Esophagus squamous epithelium (tissue), 5 donors: ENCODE measurements at places on chromosomes 11 and 22.
A peak's percentile ranks its signal among the peaks of the same experiment; 100 is the strongest.

GRCh38 chr11:129853518-129854231 lies 38.0 kb downstream of the TMEM45B start:
- H3K27me3 ChIP-seq, result no peaks in the 10 kb centered on the region
- H3K27ac ChIP-seq, result peak overlapping the region; percentile 76
- H3K4me3 ChIP-seq, result no peak overlapping the region
- H3K36me3 ChIP-seq, result no peaks in the 10 kb centered on the region
- DNase-seq, result no peak

DNA sequence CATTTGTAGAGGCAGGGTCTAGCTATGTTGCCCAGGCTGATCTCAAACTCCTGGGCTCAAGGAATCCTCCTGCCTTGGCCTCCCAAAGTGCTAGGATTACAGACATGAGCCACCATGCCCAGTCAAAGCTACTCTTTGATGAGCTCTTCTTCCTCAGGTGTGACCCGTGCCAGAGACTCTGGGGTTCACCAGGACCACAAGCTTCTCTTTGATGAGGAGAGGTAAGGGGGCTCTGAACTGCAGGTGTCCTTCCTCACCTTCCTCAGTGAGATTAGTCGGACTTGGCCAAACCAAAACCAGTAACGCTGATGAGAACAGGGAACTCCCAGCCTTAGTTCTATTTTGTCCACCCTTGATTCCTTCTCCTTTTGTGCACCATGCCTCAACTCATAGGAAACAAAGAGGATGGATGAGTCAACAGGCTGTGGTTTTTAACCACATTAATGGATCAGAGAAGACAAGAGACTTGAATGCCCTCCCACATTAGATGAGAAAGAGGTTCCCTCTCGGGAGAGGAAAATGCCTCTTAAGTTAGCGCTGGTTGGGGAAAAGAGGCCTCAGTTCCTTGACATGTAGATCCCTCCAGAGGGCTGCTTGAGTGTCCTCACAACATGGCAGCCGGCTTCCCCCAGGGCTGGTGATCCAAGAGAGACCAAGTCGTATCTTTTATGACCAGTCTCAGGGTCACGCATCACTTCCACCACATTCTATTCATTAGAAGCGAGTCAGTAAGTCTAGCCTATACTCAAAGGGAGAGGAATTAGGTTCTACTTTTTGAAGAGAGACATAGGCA lies 25.7 kb upstream of the CTR9 start:
- no peaks in the 10 kb centered on the region for H3K36me3 ChIP-seq
- no peaks in the 10 kb centered on the region for H3K27me3 ChIP-seq
- H3K4me3 ChIP-seq, result no peak overlapping the region

GRCh38 chr22:47018010-47018910 lies 255.8 kb downstream of the TBC1D22A start:
- no peak overlapping the region for H3K27ac ChIP-seq
- H3K36me3 ChIP-seq, result peaks cover 24% of the 10 kb centered on the region
- DNase-seq, result no peak
- H3K4me3 ChIP-seq, result no peak overlapping the region
- H3K27me3 ChIP-seq, result no peaks in the 10 kb centered on the region
- H3K4me1 ChIP-seq, result peaks cover 12% of the 10 kb centered on the region

- no peak for DNase-seq
- H3K36me3 ChIP-seq, result no peaks in the 10 kb centered on the region
- peak within 1 kb of the TSS; percentile 28 for H3K4me3 ChIP-seq
- H3K27ac ChIP-seq, result no peak within 1 kb of the TSS
Observed at GRCh38 chr22:43343262-43343669, at the start of gene SCUBE1. Gene SCUBE1 (minus strand): TSS chr22:43343372. CDS start chr22:43343261, 111 bp downstream.

GRCh38 chr11:102662607-102663006 lies 37.5 kb upstream of the MMP20 start:
- no peaks in the 10 kb centered on the region for H3K27me3 ChIP-seq
- no peak overlapping the region for H3K4me3 ChIP-seq
- no peak for DNase-seq
- no peaks in the 10 kb centered on the region for H3K4me1 ChIP-seq
- H3K27ac ChIP-seq, result no peak overlapping the region
- no peaks in the 10 kb centered on the region for H3K36me3 ChIP-seq

DNA sequence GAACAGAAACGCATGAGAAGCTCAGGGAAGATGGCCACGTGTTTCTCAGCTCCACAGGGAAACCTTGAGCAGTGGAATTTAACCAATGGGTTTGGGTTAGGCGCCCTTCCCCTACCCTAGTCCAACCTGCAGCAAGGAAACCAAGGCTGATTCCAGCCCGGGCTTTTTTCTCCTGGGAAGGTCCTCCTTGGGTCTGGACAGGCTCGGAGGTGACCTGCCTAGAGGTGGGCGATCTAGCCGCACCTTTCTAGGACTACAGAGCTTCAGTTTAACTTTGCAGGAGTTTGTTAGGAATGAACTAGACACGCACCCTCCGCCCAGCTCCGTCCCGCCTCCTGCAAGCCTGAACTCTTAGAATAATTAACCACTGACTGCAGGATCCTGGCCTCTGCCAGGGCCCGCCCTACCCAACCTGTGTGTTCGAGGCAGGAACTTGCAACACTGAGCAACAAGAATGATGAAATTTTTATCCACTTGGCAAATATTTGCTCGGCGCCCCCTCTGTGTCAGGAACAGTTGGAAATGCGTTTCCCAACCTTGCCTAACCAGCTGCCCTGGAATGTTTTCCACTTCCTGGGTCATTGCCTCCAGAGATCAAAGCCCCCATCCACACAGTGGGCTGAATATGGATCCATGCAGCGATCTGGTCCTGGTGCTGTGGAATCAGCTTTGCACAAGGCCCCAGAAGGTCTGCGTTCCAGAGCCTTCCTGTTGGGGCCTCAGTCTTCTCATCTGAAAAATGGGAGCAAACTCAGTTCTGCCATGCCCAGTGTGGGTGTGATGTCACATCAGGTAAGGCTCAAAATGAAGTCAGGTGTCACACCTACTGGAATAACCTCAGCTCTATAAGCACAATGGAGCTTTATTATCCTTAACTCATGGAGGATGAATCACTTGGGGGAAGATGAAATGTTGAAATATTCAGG lies 13.3 kb downstream of the MPST start:
- DNase-seq, result no peak
- peak overlapping the region; percentile 63 for H3K27ac ChIP-seq
- H3K4me3 ChIP-seq, result no peak overlapping the region
- H3K27me3 ChIP-seq, result peaks cover 13% of the 10 kb centered on the region
- peaks cover 34% of the 10 kb centered on the region for H3K36me3 ChIP-seq

- H3K4me1 ChIP-seq, result no peaks in the 10 kb centered on the region
- H3K4me3 ChIP-seq, result no peak overlapping the region
- H3K27ac ChIP-seq, result no peak overlapping the region
- no peaks in the 10 kb centered on the region for H3K36me3 ChIP-seq
- H3K27me3 ChIP-seq, result no peaks in the 10 kb centered on the region
- DNase-seq, result no peak
Observed at GRCh38 chr22:24532075-24532474, 22.9 kb downstream of the GUCD1 start.

GRCh38 chr11:44614281-44614775 lies 48.9 kb downstream of the CD82 start:
- H3K27ac ChIP-seq, result no peak overlapping the region
- H3K4me3 ChIP-seq, result no peak overlapping the region
- H3K36me3 ChIP-seq, result peaks cover 13% of the 10 kb centered on the region

DNA sequence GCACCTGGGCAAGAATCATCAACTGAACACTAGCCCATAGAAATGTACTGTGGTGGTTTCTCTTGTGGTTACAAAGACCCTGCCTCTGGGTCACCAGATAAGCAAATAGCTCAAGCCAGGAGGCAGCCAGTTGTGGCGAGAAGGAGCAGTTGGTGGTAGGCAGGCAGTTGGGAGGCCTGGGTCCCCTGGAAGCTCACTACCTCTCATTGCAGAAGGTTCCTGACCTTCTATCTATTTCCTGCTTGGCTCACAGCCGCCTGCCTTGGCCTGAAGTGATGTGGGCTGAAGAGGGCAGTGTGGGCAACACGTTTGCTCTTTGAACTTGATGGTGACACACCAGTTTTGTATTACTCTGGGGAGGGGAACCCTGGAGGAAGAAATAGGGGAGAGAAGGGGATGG lies 34.7 kb downstream of the NECTIN1 start:
- DNase-seq, result no peak
- no peaks in the 10 kb centered on the region for H3K27me3 ChIP-seq
- H3K4me3 ChIP-seq, result no peak overlapping the region
- H3K36me3 ChIP-seq, result no peaks in the 10 kb centered on the region
- H3K27ac ChIP-seq, result peak overlapping the region; percentile 94
- H3K4me1 ChIP-seq, result peaks cover 99% of the 10 kb centered on the region

DNA sequence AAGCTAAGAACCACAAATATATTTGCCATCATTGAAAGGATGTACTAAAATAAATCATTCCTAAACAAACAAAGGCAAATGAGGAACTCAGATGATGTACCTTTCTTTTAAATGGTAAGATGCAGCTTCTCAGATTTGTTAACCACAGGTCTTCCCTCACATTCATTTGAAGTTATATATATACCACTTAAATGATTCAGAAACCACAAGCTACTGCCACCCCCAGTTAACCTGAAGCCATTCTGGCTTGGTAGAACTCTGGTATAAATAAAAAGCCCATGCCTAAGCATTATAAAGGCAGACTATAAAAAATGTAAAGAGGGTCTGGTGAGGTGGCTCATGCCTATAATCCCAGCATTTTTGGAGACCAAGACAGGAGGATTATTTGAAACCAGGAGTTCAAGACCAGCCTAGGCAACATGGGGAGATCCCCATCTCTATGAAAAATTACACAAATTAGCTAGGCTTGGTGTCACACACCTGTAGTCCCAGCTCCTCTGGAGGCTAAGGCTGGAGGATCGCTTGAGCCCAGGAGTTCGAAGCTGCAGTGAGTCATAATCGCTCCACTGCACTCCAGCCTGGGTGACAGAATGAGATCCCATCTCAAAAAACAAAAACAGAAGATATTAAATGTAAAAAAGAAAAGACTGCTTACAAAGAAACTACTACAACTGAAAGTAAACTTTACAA lies 1185.3 kb downstream of the JRKL start:
- no peaks in the 10 kb centered on the region for H3K36me3 ChIP-seq
- DNase-seq, result no peak

GRCh38 chr11:45378516-45378915 lies 92.4 kb upstream of the SYT13 start:
- H3K27ac ChIP-seq, result no peak overlapping the region
- H3K4me1 ChIP-seq, result no peaks in the 10 kb centered on the region
- no peak overlapping the region for H3K4me3 ChIP-seq
- no peaks in the 10 kb centered on the region for H3K36me3 ChIP-seq
- DNase-seq, result no peak
- no peaks in the 10 kb centered on the region for H3K27me3 ChIP-seq

GRCh38 chr22:46801331-46801811 lies 38.9 kb downstream of the TBC1D22A start:
- H3K4me3 ChIP-seq, result no peak overlapping the region
- peaks cover 86% of the 10 kb centered on the region for H3K36me3 ChIP-seq
- peaks cover 35% of the 10 kb centered on the region for H3K4me1 ChIP-seq
- H3K27me3 ChIP-seq, result no peaks in the 10 kb centered on the region
- no peak for DNase-seq

DNA sequence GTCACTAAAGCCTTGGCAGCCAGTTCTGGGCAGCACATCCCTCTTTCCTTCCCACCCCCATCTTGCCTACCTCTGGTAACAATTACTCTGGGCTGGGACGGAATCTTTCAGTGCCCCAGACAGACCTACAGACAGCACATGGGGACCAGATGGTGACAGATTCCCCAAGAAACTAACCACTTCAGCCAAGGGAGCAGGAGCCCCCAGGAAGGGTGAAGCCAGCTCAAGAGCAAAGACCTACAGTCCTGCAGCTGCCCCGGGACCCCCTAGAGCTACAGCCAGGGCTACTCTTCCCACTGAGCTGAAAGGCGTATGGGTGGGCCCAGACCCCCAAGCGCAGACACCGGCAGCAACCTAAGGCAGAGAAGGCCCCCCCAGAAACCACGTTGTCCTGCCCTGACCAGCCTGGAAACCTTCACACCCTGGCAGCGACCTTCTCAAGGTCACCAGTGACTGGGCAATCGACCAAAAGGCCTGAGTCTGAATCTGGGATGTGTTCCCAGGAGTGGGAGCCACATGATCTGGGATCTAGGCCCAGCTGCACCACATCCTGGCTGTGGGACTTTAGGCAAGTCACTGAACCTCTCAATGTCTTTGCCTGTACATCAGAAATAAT lies 65.8 kb downstream of the LRRC32 start:
- H3K4me1 ChIP-seq, result peaks cover 36% of the 10 kb centered on the region
- DNase-seq, result no peak
- H3K4me3 ChIP-seq, result no peak overlapping the region
- H3K27ac ChIP-seq, result peak overlapping the region; percentile 6

- no peak for DNase-seq
- H3K36me3 ChIP-seq, result no peaks in the 10 kb centered on the region
Observed at GRCh38 chr22:48821727-48822126, 1005.9 kb downstream of the BRD1 start.

DNA sequence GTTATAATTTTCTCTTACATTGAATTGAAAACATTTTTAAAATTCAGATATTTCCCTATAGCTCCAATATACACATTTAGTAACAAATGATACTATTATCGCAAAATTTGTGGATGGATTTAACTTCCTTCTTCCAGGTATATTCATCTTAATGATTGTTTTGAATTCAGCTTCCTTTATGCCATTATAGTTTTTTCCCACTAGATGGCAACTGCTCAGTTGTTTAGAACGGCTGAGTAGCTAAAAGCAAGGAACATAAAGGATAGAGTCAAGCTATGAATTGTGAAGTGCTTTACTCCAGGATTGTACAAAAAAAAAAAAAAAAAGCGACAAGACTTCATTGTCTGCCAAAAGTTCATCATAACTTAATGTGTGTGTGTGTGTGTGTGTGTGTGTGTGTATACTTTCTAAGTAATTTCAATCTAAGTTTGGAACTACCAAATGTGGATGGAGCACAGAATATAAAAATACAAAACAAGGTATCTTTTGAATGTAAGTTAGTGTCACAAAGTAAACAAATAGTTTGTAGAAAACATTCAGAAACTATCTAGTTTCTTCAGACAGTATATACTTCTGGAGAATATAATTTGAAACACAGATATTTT lies 846.4 kb downstream of the DLG2 start:
- no peak overlapping the region for H3K4me3 ChIP-seq
- H3K27ac ChIP-seq, result no peak overlapping the region
- H3K27me3 ChIP-seq, result no peaks in the 10 kb centered on the region
- no peaks in the 10 kb centered on the region for H3K36me3 ChIP-seq

- H3K4me1 ChIP-seq, result no peaks in the 10 kb centered on the region
- no peaks in the 10 kb centered on the region for H3K36me3 ChIP-seq
- H3K27me3 ChIP-seq, result no peaks in the 10 kb centered on the region
- H3K4me3 ChIP-seq, result no peak overlapping the region
Observed at GRCh38 chr11:12026331-12027211, 18.1 kb upstream of the DKK3 start.

DNA sequence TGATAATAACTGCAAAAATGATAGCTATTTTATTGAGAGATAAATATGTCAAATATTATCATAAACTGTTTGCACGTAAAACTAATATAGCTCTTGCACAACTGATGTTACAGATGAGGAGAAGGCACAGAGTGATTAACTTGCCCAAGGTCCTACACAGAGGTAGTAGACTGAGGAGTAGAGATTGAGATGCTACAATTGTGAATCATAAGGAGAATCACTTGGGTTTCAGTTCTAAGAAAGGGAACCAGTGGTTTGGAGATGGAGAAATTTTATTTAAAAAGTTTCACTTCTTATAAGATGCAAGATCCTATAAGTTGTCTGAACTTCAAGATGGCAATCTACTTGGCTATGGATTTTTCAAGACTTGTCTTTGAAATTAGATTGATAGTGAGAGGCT lies 224.8 kb upstream of the RAG2 start:
- H3K36me3 ChIP-seq, result no peaks in the 10 kb centered on the region
- no peak overlapping the region for H3K4me3 ChIP-seq
- H3K27ac ChIP-seq, result no peak overlapping the region
- H3K27me3 ChIP-seq, result no peaks in the 10 kb centered on the region
- DNase-seq, result no peak
